Foreskin melanocyte (primary cell): ENCODE measurements at places on chromosomes 5 and 9.
A peak's percentile ranks its signal among the peaks of the same experiment; 100 is the strongest.

DNA sequence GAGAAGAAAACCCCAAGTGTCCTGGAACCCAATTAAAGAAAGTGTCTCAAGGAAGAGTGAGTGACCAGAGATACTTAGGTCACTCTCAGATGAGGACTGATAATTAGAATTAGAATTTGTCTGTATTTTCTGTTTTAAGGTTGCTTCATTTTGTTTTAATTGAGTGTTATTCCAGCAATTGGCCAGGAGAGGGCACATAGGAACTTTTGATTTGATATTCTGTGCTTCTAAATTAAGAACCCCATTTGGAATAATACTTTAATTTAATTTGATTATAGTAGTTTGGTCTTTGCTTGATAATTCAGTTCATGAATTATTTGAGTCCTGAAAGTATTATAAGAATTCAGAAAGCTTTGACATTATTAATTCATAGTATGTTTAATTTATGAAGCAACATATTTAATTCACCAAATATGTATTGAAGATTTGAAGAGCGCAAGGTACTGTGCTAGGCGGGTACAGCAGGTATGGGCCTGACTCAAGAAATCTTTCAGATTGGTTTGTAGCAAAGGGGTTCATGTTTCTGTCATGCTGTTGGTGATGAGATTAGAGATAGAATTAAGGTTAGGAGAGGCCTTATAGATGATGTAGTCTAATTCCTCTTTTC is 4.9 kb downstream of the MRPL22 start:
- DNase-seq = no peak

GRCh38 chr5:160833806-160834205 is 18.2 kb downstream of the ATP10B start:
- DNase-seq = no peak

DNA sequence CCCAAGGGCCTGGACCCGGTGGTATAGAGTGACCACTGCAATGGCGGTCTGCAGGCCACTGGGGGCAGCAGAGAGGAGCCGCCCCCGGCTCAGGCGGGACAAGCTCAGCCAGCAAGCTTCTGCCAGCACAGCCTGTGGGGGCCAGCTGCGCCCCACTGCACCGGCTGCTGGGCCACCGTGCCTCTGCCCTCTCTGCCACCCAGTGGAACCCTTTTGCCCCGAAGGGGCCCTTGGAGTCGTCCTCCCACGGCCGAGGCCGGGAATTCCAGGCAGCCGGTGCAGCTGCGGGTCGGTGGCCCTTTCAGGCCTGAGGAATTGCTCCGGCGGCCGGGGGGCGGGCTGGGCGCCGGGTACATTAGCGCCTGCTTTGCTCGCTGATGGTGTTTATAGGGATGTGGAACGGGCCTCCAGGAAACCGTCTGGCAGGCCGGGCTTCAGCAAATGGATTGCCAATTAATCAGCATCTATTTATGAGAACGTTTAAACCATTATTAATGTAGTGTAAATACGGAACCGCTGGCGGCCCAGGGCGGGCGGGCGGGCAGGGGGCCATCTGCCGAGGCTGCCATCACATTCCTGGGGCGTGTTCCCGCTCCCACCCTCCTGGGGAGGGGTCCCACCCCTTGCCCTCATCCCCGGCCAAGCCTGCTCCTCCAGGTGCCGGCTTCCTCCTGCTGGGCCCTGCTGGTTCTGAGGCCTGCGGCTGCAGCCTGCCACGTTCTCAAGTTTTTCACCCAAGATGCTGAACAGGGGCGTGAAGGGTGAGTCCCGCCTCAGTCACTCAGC is 127.4 kb downstream of the BARX1 start:
- peak; percentile 34 for DNase-seq

GRCh38 chr9:103323699-103324098 is 328.6 kb downstream of the CYLC2 start:
- DNase-seq = no peak

DNA sequence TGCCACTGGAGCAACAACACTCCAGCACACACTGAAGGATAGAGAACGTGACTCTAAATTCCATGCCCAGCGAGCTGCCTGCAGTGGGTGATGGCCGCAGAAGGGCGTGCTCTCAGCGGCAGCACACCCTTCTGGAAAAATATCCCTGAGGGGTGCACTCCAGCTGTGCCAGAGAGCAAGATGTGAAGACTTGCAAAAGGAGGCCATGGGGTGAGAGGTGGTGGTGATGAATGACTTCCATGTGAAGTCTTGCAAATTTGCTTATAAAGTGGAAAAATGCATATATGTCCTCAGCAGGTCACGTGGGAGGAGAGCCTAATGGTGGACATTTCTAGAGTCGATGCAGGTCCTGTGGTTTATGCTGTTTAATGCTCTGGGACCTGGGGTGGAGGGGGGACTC is 39.8 kb upstream of the COL5A1 start:
- DNase-seq = no peak

GRCh38 chr9:129944506-129945116 is 98.4 kb downstream of the FNBP1 start:
- DNase-seq = no peak

DNA sequence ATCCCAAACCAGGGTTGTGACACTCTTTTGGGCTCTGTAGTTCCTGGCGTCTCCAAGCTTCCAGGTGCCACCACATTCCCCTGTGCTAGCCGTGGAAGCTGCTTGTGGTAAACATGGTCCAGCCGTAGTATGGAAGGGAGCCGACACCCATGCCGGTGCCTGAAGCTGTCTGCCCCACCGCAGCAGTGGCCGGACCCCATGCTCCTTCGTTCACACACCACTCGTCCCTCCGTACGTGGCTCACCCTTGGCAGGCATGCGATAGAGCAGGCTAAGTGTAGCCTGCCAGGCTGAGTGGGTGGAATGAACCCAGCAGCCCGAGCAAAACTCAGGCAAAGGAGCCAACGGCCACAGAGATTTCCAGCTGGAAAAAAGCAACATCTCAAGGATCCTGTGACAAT is 2030.4 kb downstream of the EFNA5 start:
- no peak for DNase-seq

DNA sequence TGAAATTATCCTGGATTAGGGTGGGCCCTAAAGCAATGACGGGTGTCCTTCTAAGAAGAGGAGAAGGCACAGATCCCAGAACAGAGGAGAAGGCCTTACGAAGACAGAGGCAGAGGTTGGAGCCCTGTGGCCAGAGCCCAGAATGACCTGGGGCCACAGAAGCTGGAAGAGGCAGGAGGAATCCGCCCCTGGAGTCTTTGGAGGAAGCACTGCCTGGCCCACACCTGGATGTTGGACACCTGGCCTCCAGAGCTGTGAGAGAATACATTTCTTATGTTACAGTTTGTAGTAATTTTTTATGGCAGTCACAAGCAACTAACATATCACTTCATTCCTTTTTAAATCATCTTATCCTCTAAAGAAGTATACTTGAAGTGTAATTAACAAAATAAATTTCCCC is 8.5 kb downstream of the MRPL36 start:
- DNase-seq = no peak

- peak; percentile 69 for DNase-seq
Observed at GRCh38 chr9:14372437-14373335, 58.7 kb upstream of the NFIB start.

DNA sequence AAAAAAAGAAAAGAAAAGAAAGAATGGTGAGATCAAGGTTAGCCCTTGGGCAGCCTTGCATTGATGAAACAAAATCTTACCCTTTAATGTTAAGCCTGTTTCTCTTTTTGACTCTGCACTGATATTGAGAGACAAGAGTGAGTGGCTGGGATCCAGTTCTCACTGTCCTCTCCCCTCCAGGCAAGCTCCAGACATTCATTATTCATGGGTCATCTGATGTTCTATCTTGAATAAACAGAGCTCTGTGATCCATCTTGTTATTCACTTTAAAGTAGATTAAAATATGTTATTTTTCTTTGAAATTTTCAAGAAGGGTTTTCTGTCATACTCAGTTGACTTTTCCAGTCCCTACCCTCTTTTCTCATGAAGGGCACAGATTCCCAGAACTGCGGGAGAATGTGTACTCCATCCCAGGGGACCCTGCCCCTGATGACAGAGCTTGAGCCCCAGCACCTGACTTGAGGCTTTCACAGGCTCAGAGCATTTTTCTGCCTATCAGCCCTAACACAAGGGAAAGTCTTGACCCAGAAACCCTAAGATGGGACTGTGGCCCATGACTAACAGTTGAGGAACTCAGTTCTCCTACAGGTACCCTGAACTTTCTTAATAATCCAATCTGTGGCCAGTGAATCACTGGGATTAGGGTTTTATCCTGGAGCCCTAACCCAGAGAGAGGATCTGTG is 24.1 kb downstream of the ACTL7B start:
- peak; percentile 62 for DNase-seq

DNA sequence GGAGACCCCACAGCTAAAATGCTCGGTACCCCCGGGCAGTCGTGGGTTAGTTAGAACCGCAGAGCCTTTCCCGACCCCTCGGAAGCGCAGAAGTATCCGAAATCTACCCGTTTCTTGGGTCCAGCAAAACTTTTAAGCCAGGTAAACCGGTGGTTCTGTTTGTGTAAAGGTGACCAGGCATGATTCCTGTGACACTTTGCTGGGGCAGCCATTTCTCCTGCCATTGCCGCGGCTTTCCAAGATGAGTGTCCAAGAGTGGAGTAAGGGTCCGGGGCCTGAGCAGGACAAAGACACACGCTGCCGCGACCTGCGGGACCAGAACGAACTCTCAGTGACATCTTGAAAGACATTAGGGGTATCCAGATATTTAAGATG is 655 bp downstream of the MARVELD2 start:
- no peak for DNase-seq

DNA sequence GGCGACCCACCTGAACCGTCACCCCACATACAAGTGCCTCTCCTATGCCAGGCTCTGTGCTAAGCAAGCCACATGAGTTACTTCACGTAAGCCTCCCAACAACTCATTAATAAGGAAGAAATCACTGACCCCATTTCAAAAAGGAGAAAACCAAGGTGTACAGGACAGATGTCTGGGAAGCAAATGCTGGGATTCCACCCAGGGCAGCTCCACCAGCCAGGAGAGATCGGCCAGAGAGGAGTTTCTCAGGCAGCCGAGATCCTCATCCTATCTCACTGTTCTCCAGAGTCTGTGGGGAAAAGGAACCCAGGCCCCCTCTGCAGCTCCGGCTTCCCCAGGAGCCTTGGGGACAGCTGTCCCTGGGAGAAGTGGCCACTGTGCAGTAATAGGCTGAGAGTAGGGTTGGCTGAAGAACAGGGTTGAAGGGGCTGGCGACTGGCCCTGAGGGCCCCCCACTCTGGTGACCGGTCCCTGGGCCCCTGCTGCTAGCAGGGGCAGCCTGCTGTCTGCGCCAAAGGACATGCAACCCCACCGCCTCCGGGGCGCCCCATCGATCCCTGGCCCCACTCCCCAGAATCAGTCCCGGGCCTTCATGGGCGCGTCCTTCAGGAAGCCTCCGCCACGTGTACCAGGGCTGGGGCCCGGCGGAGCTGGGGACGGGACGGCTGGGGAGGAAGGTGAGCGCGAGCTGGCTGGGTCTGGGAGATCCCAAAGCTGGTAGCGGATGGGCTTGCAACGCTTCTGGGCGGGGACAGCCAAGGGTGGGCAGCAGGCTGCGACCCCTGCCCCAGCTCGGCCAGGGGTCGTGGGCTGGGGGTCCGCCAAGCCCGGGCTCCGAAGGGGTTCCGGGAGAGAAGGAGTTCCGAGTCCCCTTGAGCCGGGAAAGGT is 44.1 kb upstream of the STXBP1 start:
- no peak for DNase-seq

DNA sequence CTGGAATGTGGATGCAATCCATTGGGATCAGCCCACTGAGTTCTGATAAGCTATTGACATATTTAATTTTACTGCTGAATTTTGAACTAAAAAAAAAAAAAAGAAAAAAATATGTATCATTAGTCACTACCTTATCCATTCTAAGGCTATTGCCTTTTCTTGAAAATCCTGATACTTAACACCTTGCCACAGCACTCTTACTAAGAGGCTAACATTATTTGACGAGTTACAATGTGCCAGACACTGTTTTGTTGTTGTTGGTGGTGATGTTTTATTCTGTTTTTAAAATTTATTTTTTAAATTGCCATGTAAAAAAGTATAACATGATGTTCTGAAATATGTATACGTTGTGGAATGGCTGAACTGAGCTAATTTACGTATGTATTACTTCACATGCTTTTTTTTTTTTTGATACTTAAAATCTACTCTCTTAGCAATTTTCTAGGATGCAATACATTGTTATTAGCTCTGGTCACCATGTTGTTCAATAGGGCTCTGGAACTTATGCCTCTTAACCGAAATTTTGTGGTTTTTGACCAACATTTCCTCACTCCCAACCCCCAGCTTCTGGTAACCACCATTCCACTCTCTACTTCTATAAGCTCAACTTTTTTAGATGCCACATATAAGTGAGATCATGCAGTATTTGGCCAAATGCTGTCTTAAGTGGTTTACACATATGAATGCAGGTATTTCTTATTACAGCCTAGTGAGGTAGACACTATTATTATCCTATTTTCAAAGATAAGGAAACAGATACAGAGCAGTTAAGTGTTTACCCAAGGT is 134.8 kb upstream of the PCA3 start:
- DNase-seq = no peak

DNA sequence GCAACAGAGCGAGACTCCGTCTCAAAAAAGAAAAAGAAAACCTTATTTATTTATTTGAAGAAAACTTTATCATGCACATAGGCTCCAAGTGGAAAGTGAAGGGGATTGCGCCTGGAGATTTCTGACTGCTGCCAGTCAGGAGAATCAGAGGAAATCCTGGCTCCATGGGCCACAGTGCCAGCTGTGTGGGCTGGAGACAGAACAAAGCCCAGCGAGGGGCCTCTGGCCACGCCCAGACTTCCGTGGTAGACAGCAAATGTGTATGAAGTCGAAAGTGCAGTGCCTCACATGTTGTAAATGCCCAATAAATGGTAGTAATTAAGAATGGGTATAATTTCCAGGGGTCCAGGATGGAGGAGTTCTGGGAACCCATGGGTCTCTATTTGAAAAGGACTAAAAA is 75.8 kb upstream of the WWC1 start:
- DNase-seq = no peak

GRCh38 chr9:113587471-113588031 is 124.0 kb downstream of the RGS3 start:
- no peak for DNase-seq

- DNase-seq = peak; percentile 94
Observed at GRCh38 chr9:133916159-133916541, 76.0 kb downstream of the VAV2 start.

- no peak for DNase-seq
Observed at GRCh38 chr9:88018101-88018500, 43.8 kb upstream of the CDK20 start.

DNA sequence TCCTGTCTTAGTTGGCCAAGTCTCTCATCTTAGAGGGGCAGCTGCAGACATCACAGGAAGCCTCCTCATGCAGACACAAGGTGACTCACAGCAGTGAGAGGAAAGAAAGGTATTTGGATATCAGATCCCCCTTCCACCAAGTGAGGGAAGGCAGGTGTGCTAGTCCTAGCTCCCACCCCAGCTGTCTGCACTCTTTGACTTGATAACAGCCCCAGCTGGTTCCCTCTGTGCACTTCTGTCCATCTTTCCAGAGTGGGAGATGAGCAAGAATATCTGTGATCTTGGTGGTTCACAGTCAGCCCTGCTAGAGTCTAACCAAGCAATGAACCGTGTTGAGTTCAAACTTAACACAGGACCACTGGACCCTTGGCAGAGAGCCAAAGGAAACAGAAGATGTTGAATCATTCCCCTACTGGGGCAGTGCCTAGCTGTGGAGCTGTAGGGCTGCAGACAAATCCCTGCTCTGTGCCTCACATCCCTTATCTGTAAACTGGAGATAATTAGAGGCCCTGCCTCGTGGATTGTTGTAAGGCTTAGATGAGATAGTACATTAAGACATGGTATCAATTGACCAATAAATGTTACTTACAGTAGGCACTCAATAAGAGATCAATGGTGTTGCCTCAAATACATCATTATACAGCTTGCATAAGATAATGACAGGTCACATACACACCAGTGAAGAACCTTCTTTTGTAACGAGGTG is 39.1 kb downstream of the SH3RF2 start:
- peak; percentile 35 for DNase-seq

- DNase-seq = peak; percentile 71
Observed at GRCh38 chr5:55816342-55816741, 34.8 kb upstream of the IL31RA start.
